Hypothalamus (tissue), 51 donors: ENCODE measurements at places on chromosomes 5 and 9.

- DNase-seq = peak; percentile 95
Observed at GRCh38 chr5:95730730-95731570, at the start of gene RHOBTB3. Gene RHOBTB3, plus strand, starts transcription at chr5:95731336. Its CDS starts 347 bp downstream, at chr5:95731683.

GRCh38 chr5:74109344-74109743 lies 483.3 kb downstream of the ARHGEF28 start:
- DNase-seq = no peak

DNA sequence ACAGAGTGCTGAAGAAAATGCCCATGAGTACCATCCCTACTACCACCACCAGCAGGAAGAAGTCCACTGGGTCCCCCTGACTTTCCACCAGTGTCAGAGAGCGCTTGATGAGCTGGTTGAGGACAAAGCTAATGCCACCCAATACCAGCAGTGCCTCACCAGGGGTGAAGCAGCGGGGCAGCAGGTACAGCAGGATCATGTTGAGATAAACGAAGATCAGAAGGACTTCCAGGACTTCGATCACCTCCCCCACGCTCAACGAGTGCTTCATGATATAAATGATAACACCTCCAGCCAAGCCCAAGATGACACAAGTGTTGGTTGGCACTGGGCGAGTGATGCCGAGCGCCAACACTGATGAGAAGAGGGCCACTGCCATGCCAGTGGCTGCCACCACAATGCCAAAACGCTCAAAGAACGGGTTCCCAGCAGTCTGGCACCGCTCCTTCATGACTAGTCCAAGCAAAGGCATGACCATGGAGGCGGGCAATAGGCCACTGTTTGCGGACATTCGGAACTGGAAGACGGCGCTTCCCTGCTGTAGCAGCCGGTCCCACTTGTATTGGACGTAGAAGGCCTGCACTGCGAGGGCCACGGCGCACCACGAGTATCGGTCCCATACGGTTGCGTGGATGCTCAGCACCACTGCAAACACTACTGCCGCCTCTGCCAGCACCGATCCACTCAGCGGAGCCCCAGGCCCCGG lies 679 bp downstream of the DOLK start:
- peak; percentile 67 for DNase-seq

DNA sequence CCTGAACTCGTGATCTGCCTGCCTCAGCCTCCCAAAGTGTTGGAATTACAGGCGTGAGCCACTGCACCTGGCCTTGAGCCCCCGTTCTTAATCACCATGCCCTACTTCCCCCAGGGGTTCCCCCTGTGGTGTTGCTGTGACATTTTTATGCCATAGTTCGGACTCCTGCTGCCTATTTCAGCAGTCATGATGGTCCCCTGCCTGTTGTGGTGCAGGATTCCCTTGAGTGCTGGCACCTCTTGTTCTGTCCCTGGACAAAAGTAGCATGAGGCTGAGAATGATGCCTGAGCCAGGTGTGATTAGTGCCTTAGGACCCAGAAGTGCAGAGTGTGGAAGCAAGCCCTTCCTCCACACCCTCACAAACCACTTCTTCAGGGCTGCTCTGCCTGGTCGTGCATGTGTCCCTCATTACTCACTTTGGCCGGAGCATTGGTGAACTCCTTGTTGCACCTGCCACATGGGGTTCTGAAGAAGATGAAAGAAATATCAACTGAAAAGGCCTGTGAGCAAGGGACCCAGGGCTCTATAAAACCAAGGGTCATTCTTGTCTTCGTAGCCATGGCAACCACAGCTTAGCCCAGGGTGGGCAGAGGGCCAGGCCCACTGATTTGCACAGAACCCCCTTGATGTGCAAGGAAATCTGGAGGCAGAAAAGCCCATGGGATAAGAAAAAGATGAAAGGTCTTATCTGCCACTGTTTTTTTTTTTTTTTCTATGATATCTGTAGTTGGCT lies 228.0 kb downstream of the NTRK2 start:
- no peak for DNase-seq

- no peak for DNase-seq
Observed at GRCh38 chr9:70398145-70398556, 16.3 kb downstream of the KLF9 start.

DNA sequence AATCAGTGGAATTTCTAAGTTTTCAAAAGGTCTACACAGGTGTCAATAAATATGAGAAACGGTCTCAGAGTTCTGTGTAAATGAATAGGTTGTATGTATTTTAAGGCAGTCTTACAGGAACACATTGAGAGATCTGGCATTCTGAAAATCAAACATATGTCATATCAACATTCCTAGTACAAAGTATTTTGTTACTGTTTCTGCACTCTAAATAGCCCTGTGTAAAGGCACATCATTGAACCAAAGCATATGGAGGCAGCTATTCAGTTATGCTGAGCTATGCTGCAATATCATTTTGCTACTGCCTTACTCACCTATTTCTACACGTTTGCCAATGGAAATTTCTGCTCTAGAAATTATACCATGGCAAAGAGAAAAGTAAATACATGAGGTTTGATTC lies 379.1 kb downstream of the KIAA0825 start:
- no peak for DNase-seq

DNA sequence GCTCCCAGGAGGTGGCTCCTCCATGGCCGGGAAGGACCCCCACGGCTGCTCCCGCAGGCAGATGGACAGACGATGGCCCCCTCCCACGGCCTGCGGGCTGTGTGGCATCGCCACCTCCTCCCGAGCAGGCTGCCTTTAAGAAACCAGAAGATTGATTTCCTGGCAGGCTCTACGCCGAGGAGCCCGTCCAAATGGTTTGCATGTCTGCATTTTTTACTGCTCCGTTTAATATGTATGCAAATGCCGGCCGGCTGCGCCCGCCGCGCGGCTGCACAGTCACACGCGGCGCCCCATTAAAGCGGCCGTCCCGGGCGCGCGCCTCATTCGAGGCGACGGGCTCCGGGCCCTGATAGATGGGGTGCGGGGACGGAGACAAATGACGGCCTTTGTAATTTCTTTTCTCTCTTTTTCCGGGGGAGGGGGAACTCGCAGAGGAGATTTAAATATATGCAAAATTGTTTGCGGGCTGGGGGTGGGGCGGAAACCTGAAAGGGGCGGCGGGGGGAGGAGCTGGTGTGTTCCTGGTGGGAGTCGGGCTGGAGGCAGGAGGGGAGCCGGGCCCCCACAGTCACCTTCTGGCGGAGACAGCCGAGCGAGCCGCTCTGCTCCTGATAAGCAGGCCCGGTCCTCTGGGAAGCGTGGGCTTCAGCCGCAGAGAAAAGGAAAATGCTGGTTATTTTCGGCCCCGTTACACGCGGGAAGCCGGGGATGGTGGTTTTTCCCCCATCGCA lies 158.7 kb upstream of the IER5L start:
- no peak for DNase-seq

DNA sequence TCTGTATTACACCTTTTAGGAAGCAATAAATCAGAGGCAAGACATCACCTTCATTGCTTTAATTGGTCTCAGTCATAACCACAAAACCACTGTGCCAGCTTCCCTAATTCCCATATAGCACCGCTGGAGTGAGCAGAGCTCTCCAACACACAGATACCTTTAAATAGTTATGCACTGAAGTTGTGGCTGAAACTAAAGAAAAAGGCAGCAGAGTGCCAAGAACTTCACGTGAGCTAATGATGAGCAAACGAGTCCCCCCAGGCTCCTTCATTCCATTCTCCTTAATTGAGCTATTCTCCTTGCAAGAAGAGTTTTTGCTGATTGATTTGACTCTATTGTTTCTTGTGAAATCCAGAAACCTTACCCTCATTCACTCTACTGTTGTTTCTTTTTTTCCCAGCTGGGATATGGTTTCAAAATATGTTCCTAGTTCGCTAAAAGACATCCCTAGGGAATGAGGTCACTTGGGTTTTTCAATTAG lies 501.5 kb downstream of the SPATA31D1 start:
- no peak for DNase-seq

DNA sequence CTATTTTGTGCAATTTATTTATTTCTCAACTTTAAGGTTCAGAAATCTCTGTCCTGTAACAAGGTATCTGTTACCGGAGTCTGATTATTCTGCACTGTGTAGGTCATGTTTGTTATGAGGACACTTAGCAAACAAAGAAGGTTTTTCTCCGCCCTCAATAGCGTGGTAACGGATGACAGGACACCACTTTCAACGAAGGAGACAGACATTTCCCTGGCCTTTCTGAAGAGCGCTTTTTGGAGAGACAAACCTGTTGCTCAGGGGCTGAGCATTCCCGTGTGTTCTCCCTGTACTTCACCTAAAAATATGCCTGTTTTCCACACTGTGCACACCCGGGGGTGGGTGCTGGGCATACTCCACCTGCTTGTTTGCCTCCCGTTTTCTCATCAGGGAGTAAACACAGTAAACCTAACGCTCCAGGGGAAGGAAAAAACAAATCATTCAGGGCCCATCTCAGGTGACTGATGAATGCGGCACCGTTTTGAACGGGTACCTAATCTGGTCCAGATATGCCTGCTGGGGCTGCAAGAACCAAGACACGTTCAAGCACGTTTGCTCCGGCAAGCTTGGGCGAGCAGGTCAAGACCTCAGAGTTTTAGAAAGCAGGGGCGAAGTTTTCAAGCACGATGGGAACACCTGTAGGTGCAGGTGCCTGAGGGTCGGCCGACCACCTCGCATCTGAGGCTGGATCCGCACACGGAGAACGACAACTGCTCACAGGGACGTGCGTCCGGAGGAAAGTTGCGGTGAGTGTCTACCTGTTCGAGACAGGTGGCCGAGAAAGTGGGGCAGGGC lies 859 bp downstream of the RETREG1 start:
- DNase-seq = no peak

DNA sequence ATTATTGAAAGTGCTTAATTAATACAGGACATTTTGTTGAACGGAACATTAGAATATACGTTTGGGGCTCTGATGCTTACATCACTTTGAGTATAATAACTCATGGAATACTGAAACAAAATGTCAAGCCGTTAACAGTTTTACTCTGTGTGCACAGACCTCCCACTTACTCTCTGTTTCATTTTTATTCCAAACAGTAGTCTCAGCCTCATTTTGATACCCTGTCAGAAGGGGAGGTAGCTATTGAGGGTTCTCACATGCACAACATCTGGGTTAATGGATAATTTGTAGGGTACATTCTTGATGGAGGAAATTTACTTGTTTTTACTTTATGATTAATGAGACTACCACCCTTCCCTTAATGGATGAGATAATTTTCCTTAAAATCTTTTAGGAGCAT lies 59.0 kb downstream of the SCAMP1 start:
- no peak for DNase-seq
